ENCODE measurements at places on chromosomes 6 and 20.

DNA sequence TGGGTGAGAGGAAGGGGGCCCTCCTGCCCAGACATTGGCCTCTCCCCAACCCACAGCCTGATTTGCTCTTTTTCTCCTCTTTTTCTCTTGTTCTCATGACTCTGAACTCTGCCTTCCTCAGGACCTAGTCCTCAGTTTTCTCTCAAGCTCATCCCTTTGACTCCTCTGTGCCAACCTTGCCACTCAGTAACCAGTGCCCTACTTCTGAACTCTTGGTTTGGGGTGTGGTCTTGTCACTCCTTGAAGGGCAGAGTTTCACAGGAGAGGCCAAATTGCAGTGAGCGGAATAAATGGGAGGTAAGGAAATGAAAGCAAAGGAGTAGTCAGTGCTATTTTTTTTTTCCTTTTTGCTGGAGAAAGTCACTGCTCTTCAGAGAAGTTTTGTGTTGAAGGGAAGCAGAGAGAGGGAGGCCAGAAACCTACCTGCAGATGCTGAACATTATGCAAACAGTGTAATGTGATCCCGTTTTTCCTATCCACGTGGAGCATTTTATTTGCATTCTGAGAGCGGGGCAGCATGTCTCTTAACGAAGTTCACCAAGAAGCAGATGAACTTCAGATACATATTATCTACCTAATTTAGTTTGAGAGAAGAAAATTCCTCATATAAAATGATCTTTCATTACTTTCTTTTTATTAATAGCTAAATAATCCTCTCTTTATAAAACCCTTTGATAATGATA lies 26.9 kb downstream of the CFAP61 start:
- DNase-seq: no peak

GRCh38 chr6:165804331-165805066 lies 141.5 kb upstream of the PDE10A start:
- peak; percentile 33 for DNase-seq

- DNase-seq: peak; percentile 78
Measured at GRCh38 chr20:58651559-58651945, 469 bp downstream of the STX16 start.

DNA sequence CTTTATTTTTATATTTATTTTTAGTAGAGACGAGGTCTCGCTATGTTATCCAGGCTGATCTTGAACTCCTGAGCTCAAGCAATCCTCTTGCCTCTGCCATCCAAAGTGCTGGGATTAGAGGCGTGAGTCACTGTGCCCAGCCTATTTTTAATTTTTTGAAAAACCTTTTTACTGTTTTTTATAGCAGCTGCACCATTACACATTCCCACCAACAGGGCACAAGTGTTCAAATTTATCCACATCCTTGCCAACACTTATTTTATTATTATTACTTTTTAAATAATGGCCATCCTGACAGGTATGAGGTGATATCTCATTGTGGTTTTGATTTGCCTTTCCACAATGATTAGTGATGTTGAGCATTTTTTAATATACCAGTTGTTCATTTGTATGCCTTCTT lies 42.5 kb downstream of the PACSIN1 start:
- peak; percentile 5 for DNase-seq

DNA sequence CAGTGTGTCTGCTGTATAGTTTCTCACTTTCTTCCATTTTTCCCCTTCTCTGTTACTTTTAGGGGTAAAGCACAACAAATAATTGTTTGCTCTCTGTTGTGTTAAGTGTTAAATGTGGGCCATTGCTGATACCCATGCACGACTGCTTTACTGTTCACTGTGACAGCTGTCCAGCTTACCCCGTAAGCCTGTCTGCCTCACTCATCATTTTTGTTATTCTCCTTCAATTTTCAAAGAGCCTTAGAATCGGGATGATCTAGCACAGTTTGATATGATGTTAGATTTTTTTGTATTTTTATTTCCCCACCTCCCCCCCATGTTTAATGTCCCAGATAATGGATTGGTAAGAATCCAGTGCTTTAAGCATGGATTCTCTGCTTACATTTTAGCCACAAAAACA lies 41.2 kb upstream of the MLIP start:
- DNase-seq: no peak

- DNase-seq: no peak
Measured at GRCh38 chr6:65627015-65627414, 80.0 kb downstream of the EYS start.

GRCh38 chr20:57787990-57788781 lies 78.4 kb upstream of the PMEPA1 start:
- peak; percentile 8 for DNase-seq

DNA sequence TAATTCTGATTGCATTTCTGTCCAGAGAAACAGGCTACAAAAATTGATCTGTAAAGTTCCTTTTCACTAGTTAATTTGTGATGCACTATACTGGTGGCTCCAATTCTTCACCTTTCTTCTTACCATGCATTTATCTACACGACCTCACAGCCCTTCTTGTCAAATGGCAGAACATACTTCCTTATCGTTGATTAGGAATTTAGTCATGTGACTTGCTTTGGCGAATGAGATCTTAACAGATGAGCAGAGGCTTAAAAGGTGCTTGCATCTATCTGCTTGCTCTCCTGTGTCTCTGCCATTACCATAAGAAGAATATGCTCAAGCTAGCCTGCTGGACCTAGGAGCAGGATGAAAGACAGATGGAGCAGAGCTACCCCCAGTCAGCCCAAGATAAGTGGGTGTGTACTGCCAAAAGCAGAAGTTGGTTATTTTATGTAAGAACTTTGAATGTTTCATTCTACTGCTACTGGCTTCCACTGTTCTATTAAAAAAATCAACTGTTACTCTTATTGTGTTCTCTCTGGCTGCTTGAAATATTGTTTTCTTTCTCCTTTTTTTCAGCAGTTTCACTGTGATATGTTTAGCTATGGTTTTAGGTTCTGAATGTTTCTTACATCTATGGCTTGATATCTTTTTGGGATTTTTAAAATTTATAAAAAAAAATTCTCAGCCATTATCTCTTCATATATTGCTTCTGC lies 40.2 kb upstream of the RBM24 start:
- DNase-seq: no peak

GRCh38 chr6:111105578-111105977 lies 18.3 kb downstream of the SLC16A10 start:
- DNase-seq: no peak

DNA sequence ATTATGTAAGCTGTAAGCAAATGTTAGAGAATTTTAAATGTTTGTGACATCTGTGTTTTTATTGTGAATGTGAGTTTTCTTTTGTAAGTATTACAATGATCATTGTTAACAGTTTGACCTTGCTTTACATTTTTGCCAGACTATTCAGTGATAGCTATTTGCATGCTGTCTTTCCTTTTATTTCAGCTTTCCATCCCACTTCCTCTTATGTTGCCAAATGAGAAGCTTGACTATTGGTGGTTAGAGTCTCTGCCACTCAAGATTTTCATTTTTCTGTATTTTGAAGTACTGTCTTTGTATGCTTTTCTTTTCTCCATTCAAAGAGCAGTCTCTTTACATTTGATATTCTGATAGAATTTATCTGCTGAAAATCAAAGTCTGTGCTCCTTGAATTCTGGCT lies 104.1 kb downstream of the PRIM2 start:
- DNase-seq: no peak

GRCh38 chr20:21237956-21238799 lies 65.0 kb upstream of the XRN2 start:
- no peak for DNase-seq

- no peak for DNase-seq
Measured at GRCh38 chr20:53922901-53923314, 147.5 kb downstream of the BCAS1 start.

DNA sequence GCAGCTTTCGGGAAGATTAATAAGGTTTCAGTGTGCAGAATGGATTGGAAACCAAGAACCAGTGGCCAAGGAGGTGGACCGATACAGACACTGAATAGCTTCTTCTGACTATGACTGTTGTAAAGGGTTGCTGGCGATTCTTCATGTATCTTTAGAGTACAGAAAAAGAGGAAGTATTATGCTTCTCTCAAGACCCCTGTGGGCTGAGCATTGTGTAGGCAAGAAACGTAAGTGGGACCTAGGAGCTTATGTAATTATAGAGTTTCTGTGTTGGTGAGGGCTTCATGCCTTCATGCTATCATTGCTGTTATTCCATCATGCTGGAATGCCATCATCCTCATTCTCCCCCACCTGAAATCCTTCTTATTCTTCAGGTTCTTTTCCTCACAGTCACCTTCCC lies 105.4 kb upstream of the AKIRIN2 start:
- no peak for DNase-seq

DNA sequence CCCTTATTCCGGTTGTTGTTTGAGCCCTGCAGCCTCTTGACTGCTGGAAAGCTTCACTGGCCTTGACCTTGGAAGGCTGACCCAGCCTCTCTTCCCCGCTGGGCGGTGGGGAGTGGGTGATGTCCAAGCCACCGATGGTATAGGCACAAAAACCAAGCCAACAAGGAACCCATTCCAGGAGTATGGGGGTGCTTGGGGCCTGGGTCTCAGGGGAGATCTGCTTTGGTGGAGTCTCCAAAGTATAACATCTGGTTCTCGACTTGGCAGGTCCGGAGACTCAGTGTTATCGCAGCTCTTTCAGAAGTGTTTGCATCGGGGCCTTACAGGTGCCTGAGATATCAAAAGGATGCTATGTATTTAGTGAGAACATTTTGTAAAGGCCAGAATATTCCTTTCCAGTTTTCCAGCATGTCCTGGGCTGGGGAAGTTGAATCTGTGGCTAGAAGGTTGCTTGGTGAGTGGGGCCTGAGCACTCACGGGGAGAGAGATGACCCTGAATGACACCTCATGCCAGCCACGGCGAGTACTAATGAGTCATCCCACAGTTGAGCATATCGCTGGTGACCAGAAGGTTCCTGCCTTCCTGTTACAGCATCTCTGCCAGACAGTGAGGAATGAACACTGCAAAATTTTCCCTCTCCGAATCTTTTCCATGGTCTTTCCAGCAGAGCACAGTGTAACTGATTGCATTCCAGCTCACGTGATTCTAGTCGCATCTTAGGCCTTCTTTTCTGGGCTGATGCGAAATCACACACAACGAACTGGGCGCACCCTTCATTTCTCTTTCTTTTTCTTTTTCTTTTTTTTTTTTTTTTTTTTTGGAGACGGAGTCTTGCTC lies 133.9 kb downstream of the ZDHHC14 start:
- DNase-seq: no peak

- no peak for DNase-seq
Measured at GRCh38 chr20:25300496-25301170, 52.7 kb downstream of the PYGB start.

- DNase-seq: no peak
Measured at GRCh38 chr6:100344761-100345160, 120.0 kb downstream of the SIM1 start.

DNA sequence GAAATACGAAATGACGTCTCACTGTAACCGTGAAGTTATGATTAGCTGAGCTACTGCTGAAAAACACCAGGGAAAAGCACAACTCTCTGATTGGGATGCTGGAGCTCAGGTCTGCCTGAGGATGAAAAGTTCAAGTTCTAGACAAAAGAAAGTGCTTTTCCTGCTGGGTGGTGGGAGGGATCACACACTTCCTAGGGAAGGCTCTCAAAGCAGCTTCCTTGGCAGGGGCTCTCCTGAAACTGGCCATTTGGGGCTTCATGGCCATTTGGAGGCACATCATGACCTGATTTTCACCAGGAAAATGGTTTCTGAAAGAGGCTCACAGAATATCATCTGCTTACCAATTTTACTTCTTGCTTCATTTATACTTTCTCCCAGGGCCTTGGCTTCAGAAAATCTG lies 97.1 kb upstream of the KCNK16 start:
- DNase-seq: peak; percentile 61

GRCh38 chr6:113635222-113635986 lies 221.7 kb upstream of the MARCKS start:
- DNase-seq: no peak

DNA sequence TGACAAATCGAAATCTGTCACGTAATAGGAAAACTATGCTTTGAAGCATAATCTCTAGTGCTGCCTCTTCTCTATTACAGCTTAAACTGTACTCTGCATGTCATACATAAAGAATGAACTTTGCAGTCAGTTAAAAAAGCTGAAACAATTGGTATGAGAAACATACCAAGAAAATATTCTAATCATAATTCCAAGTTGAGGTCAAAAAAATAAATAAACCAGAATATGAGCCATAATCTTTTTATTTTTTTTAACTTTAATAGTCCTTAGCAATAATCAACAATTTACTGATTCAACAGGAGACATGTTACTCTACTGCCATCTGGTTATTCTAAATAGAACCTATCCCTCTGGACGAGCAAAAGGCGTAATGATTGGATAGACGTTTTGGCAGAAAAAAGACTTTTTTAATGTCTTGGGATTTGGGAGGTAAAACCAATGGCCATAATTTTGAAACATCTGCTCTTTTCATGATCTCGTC lies 224.4 kb upstream of the FLRT3 start:
- no peak for DNase-seq

DNA sequence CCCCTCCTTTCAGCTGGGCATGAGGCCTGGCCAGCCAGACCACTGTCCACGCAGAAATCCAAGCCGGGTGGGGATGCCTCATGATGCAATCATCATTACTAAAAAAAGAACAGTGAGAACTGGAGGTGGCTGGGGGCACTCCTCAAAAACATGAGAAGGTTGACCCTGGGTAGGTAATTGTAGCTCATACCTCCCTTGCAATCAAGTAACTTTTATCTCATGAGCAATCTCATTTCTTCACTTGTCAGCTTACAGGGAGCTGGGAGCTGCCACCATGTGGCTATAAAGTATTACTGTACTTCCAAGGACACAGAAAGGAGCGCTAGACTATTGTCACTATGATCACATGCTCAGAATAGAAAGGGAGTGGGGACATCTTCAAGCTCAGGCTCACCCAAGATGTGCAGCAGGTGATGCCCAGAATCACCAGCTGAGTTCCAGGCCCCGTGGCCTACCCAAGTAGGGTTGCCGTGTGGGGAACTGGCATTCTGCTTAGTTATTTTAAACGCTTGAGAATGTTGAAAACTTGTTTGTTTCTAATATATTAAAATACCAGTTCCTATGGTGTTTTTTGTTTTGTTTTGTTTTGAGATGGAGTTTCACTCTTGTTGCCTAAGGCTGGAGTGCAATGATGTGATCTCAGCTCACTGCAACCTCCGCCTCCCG lies 3.0 kb upstream of the CDH26 start:
- no peak for DNase-seq

- peak; percentile 53 for DNase-seq
Measured at GRCh38 chr20:41178904-41179432, 41.6 kb downstream of the PLCG1 start.
